ENCODE measurements at places on chromosomes 5 and 9.

GRCh38 chr5:16518606-16519005 is 53.0 kb upstream of the ZNF622 start:
- no peak for DNase-seq

DNA sequence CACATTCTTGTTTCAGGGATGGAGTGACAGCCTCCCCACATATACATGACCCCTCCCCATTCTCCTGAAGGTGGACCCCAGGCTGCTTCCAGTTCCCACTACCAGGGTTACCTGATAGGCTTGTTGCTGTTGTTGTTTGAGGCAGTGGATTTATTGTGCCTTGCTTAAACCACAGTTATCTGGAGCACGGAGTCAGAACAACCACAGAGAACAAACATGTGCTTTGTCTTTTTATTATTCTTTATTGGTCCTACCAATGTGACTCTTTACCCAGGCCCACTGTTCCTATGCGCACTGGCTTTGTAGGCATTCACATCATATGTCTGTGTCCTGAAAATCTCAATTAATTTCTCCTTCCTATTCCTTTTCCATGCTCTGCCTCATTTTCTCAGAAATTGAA is 41.2 kb upstream of the IPPK start:
- no peak for DNase-seq

DNA sequence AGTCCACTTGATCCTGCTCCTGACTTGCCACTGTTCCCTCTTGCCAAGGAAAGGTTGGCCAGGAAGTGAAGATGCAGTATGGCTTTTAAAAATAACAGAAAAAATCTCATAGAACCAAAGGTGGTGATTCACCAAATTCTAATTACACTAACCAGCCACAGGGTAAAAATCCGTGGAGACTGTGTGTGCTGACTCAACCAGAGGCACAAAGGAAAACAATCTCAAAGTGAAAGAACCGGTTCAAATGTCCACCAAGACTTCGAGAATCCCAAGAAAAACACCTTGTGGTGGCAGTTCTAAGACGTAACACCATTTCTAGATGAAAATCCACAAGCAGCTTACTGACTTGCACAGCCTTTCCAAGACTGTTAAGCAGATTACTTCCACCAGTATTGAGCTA is 279.1 kb downstream of the TLE1 start:
- DNase-seq: no peak

GRCh38 chr5:172886974-172887501 is 53.0 kb downstream of the ERGIC1 start:
- no peak for DNase-seq

DNA sequence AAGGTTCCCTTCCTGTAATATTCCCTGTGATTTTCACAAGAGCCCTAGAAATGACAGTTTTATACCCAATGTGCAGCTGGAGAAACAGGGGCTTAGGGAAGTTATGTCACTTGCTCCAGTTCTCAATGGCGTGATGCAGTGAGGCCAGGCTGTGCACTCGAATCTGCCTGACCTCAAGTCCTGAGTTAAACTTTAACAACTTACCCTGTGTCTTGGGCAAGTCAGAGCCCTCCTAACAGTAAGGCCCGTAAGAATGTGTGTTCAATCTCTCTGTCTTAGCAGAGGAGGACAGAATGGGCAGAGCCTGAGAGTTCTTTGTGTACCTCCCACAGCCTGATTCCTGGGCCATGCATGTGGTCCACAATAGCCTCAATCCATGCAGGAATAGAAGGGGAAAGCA is 181.1 kb downstream of the TRIM32 start:
- no peak for DNase-seq

- no peak for DNase-seq
Measured at GRCh38 chr9:35342221-35342958, 147.5 kb upstream of the RUSC2 start.

- no peak for DNase-seq
Measured at GRCh38 chr5:131525805-131526204, 109.2 kb downstream of the RAPGEF6 start.

- no peak for DNase-seq
Measured at GRCh38 chr5:59661311-59661710, 232.2 kb downstream of the PDE4D start.

DNA sequence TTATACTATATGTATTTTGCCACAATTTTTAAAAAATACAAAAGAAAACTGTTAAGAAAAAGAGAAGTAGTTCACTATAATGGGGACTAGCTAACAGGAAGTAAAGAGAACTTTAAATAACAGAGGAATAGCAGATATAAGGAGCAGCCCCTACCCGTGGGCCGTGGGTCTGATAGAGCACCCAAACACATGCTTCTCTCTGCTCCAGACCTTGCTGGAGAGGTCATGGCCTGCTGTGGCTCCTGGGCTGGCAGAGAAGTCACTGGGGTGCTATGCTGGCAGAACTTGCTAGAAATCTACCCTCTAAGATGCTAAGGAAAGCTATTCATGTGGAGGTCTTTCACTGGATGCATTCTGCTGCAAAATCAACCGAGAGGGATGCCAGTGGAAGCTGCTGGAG is 10.0 kb upstream of the TNFAIP8 start:
- no peak for DNase-seq

DNA sequence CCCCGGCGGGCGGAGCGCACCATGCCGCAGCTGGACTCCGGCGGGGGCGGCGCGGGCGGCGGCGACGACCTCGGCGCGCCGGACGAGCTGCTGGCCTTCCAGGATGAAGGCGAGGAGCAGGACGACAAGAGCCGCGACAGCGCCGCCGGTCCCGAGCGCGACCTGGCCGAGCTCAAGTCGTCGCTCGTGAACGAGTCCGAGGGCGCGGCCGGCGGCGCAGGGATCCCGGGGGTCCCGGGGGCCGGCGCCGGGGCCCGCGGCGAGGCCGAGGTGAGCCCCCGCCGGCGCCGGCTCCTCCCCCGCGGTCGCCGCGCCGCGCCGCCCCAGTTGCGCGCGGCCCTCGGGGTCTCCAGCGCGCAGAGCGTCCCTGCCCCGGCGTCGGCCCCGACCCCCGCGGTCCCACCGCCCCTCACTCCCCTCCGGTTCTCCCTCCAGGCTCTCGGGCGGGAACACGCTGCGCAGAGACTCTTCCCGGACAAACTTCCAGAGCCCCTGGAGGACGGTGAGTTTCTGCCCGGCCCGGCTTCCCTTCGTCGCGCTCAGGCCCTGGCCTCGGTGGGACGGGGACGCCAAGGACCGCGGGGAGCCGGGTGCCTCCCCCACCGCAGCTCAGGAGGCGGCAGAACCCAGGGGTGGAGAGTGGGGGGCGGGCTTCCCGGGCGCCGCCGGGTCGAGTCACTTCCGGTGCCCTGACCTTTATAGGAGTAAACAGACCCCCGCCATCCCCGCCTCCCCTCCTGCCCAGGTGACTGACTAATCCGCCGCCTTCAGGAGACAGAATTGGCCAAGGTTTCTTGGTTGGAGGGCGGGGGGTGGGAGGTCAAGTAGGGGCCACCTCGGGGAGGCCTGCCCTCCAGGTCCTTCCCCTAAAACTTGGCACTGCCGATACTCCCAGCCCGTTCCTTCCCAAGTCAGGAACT is 665 bp downstream of the TCF7 start:
- peak; percentile 71 for DNase-seq

DNA sequence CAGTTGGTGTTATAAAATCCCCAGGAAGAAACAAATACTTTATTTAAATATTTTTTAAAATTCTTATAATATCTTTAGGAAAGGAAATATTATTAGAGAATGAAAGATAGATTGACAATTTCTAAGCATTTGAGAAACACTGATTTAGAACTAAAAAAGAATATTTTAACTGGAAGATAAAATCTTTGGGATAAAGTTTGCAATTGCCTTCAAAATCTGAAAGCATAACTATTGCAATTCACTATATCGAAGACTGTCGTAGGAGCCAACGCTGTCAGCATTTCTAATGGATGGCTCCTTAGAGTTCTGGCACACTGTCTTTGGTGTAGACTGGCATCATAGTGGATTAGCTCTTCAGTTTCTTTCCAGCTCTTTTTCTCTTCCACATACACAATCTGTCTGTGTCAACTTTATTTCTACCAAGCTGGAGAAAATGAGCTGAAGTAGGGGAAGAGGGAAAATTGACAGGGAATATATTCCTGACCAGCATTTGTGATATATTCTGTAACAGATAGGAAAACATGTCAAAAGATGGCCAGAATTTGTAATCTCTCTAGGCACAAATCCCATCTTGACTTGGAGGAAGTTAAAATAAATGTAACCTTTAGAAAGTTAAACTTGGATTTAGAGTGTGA is 1561.4 kb downstream of the MAT2B start:
- no peak for DNase-seq

GRCh38 chr5:78607864-78608263 is 40.7 kb downstream of the LHFPL2 start:
- DNase-seq: no peak

GRCh38 chr9:134198791-134199190 is 34.4 kb upstream of the RNU6ATAC start:
- no peak for DNase-seq

DNA sequence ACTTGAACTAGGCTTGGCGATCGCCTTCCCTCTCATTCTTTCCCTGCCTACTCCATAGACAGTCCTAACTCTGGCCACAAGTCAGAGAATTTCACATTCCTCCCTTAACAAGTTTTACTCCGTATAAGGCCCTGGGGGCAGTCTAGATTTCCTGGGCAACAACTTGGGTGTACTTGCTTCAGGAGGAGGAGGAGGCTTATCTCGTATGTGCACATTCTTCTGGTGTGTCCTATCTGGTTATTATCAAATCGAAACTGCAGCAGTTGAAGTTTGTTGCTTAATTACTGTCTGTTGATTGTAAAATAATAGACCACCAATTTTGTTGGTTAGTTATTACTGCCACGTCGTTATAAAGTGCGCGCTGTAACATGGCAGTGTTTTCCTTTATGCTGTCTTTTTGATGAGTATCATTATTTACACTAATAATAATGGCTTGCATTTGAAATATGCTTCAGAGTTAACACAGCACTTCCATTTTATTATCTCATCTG is 42.0 kb downstream of the PIP5K1B start:
- DNase-seq: no peak

DNA sequence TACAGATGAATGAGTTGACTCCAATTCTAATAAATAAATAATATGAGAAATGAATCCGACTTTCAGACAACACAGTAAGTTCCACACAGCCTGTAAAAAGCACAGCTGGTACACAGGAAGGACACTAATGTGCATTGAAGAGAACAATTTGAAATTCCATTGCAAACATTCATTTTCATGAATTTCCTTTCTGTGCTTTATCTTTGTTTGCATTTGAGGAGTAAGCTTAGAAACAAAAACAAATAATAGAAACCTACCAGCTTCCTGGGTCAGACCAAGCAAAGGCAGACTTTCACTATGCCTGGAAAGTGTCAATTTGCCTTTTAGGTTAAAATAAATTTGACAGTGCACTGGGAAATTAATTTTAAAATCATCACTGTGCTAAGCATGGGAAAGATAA is 143.8 kb upstream of the VLDLR start:
- no peak for DNase-seq

- no peak for DNase-seq
Measured at GRCh38 chr9:33506626-33507370, 17.3 kb upstream of the ANKRD18B start.

GRCh38 chr5:137036640-137037039 is 462.5 kb downstream of the SPOCK1 start:
- no peak for DNase-seq

- DNase-seq: no peak
Measured at GRCh38 chr9:88942411-88942810, 48.9 kb upstream of the S1PR3 start.

DNA sequence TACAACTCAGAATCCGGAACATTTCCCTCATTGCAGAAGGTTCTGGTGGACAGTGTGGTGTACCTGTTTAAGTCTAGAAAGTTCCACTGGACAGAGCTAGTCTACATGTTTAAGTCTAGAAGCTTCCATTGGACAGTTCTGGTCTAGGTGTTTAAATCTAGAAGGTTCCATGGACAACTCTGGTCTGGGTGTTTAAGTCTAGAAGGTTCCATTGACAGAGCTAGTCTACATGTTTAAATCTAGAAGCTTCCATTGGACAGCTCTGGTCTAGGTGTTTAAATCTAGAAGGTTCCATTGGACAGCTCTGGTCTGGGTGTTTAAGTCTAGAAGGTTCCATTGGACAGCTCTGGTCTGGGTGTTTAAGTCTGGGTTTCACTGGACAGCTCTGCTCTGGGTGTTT is 25.0 kb downstream of the CCDC187 start:
- no peak for DNase-seq

GRCh38 chr9:128689820-128690683 is 1.0 kb downstream of the SET start:
- DNase-seq: peak; percentile 41

GRCh38 chr5:143119291-143119769 is 284.2 kb downstream of the NR3C1 start:
- DNase-seq: no peak

DNA sequence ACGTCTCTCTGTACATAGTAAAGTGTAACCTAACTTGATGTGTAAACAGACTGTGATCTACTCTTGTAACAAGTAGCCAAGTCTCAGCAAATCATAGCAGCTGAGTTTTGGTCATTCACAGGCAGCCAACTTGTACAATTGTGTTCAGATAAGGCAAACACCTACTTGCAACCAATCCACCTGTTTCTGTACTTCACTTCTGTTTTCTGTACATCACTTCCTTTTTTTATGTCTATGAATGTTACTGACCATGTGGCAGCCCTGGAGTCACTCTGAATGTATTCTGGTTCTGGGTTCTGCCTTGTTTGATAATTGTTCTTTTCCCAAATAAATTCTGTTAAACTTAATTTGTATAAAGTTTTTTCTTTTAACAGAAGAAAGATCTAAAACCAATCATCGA is 26.0 kb downstream of the RLN2 start:
- DNase-seq: no peak

All from activated T-helper 9 cell treated with anti-CD3 and anti-CD28 coated beads, Interleukin-2, amount 50 U/mL, for 16 hours (primary cell).